Activated naive CD8-positive, alpha-beta T cell treated with anti-CD3 and anti-CD28 coated beads, Interleukin-2, amount 10 ng/mL, durations not matched to agents 7 days and 5 days (primary cell): ENCODE measurements at places on chromosomes 7 and 10. TPM values are rescaled to one million over a fixed set of nuclear protein-coding genes. Genes with fewer than 3 reads are reported as not detected.

GRCh38 chr7:101545441-101546190, 83.5 kb downstream of the MYL10 start:
- DNase-seq, result no peak

The MCM10 gene
- 40.2 TPM for total RNA-seq

The RADIL gene
- 0.28 TPM for total RNA-seq

The UNCX gene
- total RNA-seq, result not detected

The IGFBP3 gene
- 12.5 TPM for total RNA-seq
